ENCODE measurements at places on chromosomes 7 and 10. TPM values are rescaled to one million over a fixed set of nuclear protein-coding genes. Genes with fewer than 3 reads are reported as not detected.

The CALHM3 gene
- total RNA-seq: not detected

The NEUROG3 gene
- total RNA-seq: not detected

The RPEL1 gene
- total RNA-seq: 0.03 TPM

The KAZALD1 gene
- 105 TPM for total RNA-seq
